ENCODE measurements at places on chromosomes 5 and 9.

GRCh38 chr5:19247302-19247701 is 740.7 kb downstream of the CDH18 start:
- DNase-seq: no peak

DNA sequence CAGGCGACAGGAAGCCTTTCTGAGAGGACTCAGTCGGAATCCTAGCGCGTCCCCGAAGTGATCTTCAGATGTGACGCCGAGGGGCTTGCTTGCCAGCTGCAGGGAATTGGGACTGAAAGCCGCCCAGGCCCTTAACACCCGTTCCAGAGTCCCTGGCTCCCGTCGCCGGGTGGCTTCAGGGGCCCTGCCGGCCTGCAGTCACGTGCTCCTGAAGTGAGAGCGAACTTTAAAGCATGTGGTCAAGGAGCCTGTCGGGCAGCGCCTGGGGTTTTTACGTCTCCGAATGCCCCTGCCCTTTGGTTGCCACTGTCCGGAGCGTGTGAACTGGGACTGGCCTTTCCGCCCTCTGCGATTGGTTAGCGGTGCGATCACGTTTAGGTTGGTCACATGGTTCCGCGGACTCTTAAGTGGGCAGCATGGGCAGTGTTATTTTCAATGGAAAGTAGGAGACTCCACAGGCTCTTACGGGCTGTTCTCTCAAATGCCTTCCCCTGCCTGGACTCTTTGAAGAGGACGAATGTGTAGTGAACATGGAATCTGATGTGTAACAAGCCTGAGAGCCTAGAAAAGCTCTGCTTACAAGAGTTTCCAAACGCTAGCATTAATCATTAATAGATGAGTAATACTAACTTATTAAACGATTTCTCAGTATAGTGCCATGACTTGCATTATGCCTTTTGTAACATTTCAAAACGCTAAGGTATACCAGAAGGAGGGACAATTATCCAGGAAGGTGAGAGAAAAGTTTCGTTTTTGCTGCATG is 1.9 kb downstream of the VLDLR start:
- DNase-seq: peak; percentile 47

- no peak for DNase-seq
Observed at GRCh38 chr9:33175649-33176325, 8.7 kb upstream of the B4GALT1 start.

DNA sequence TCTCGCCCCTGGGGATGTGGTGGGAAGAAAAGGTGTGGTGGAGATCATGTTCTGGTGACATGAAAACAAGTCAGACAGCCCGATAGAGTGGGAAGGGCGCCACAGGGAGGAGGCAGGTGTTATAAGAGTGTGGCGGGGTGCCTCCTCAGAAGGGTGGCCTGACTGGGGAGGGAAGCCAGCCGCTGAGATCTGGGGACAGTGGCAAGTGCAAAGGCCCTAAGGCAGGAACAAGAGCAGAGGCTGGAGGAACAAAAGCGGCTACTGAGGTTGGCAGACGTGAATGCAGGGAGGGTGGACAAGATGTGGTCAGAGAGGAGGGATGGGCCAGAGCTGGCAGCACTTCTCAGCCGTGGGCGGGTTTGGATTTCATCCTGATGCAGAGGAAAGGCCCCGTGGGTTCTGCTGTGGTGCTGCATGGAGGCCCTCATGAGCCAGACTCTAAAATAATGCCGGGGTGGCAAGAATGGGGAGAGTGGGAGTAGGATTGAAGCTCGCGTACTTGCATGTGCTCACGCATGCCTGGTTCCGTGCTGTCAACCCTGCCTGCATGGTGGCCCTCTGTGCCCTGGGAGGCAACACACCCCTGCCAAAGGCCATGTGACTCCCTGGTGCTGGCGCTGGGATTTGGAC is 89.2 kb downstream of the MVB12B start:
- peak; percentile 67 for DNase-seq

- no peak for DNase-seq
Observed at GRCh38 chr9:91858213-91859030, 91.6 kb downstream of the ROR2 start.

DNA sequence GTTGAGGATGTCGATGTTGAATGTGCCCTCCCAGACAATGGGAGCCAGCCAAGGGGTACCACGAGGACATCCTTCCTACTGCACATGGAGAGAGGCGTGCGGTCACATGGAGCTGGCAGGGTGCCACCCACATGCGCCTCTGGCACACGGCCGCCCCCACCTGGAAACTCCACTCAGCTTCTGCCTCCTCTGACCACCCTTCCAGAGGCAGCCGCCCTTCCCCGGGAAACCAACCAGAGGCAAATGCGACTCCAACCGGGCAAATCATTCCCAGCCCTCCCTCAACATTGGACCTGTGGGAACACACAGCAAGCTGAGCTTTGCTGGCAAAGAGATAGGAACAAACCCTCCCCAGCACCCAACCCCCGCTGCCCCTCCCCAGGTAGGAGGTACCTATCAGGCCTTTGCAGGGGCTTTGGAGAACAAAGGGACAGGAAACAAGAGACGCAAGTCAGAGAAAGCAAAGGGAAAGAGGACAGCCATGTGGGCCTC is 17.5 kb downstream of the ABO start:
- DNase-seq: no peak

- no peak for DNase-seq
Observed at GRCh38 chr5:83827111-83827557, 106.5 kb upstream of the HAPLN1 start.

- no peak for DNase-seq
Observed at GRCh38 chr5:175452166-175452565, 8.2 kb upstream of the DRD1 start.

- DNase-seq: no peak
Observed at GRCh38 chr5:56012281-56012963, 17.7 kb upstream of the IL6ST start.

DNA sequence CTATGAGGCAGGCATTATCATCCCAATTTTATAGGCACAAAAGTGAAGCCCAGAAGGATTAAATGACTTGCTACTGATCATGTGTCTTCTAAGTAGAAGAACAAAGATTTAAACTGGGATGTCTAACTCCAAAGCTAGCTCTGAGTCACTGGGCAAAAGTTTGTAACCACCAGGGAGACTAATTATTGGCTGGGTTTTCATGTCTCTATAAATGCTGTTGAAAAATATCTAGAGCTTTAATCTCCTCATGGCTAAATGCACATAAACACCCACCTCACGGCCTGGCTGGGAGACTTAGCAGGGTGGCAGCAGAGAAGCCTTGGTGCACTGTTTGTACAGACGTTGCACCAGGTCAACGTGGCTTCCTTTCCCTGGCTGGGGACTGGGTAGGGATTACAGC is 144.6 kb downstream of the MELK start:
- no peak for DNase-seq

DNA sequence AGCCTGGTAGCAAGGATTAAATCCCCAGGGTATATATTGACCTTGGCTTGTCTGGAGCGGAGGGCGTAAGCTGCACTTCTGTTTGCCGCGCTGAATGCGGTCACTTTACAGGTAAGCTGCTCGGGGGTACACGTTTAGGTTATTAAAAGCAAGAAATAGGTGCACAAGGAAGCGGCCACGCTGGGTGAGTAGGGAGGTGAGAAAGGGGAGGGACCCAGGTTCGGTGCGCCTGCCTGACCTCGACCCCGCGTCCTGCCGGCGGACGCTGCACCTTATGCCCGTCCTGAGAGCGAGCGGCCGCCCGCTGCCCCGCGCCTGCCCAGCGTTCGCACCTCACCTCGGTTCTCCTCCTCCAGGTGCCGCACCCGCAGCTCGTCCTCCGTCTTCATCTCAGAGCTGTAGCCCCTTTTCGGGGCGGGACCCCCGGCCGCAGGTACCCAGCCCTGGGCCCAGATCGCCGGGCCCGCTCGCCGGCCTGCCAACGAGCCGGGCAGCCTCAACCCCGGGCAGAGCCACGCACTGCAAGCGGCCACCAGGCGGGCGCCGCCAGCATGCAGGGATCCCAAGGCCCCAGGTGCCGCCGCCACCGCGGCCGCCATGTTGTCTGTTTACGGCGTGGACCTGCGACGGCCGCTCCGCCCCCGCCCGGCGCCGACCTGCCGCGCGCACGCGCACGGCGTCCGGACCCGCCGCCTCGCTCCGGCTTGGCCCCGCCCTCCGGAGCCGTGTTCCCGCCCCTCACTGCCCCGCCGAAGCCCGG is at the start of gene AUH:
Gene AUH (minus strand): TSS at position 628 of the 760 bp plus-strand sequence. CDS start 29 bp downstream, at position 599.
- DNase-seq: peak; percentile 75

- DNase-seq: no peak
Observed at GRCh38 chr5:68343421-68343826, 127.9 kb downstream of the PIK3R1 start.

GRCh38 chr5:173953528-173954090 is 35.4 kb upstream of the C5orf47 start:
- DNase-seq: no peak

DNA sequence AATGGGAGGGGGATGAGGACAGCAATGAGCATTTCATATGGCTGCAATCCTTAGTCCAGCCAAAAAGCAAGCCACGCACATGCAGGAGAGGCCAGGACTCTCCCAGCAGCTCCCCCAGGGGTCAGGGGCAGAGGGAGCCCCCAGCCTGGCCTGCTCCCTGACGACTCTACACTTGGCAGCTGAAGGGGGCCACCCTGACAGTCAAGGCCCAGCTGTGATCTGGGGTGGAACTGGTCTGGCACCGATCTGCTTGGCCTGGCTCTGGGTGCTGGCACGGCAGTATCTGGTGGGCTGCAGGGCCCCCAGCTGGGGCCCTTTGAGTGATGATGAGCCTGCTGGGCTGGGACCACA is 118.1 kb downstream of the ADAMTS2 start:
- DNase-seq: no peak

DNA sequence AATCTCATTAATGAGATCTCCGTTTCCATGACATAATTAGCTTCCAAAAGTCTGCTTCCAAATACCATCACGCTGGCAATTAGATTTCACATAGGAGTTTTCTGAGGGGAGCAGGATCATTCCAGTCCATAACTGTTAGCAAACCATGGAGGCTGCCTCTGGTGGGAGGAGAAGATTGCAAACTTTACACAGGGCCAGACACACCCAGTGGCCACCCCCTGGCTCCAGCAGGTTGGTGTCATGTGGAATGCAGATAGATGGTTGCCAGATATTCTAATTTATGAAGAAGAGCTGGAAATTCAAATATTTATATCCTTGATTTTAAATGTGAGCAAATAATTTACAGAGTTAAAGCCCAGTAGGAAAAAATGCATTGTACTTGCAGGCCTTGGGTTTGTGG is 164.2 kb downstream of the ICE1 start:
- no peak for DNase-seq

DNA sequence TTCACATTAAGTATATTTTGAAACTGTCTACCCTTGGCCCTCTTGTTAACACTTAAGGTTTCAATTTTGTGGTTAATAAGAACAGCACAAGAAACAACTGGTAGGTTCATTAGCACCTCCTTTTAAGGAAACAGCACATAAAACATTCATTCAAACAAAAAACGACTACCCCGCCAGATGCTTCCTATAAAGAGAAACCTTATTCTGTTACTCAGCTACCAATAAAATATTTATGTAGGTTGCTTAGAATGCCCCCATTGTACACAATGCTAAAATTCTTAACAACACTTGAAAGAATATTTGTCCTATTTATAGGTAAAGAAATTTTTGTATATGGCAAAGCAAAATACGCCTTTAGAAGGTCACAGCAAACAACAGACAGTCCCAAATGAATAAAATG is 23.2 kb downstream of the CDK5RAP2 start:
- DNase-seq: no peak

DNA sequence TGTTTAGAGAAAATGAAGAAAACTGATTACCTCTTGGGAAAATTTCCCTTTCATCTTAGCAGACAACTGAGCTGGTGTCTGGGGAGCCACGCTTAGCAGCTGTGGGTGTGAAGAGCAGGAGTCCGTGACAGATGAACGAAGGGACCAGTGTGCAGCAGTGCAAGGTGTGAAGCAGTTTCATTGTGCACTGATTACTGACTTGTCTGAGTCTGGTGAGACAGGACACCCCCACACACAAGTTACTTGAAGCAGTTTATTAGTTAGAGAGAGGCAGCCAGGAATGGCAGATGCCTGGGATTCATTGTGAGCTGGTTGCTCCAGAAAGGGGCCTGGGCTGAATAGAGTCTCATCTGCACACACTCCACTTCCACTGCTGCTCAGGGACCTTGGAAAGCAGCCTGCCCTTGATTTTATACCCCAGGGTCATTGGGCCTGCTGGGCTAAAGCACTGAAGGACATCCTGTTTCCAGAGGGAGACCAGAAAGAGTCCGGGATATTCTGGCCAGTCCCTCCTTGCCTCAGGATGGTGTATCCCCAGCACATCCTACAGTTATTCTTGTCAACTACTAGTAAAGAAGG is 47.4 kb downstream of the FBXL7 start:
- no peak for DNase-seq

GRCh38 chr9:89866701-89867100 is 261.9 kb downstream of the GADD45G start:
- DNase-seq: no peak

DNA sequence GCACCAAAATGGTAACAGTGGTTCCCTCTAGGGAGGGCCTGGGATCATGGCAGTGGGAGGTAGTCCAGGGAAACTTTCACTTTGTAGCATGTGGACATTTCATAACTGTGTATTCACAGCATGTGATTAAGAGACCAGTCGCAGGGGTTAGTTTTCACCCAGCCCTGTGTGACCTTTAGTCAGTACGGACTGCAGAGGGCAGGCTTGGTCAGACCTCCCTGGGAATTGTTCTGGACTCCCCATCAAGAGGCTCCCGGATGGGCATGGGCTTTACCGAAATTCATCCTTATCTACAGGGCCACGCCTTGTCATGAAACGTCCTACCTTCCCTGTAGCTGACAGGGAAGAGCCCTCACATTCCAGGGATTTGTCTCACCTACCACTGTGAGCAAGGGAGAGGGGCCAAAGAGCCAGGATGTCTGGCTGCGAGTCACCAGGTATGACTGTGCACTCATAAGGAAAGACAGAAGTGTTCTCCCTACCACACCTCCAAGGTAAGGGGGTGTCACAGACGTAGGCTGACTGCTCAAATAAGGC is 19.9 kb downstream of the GPX3 start:
- no peak for DNase-seq

DNA sequence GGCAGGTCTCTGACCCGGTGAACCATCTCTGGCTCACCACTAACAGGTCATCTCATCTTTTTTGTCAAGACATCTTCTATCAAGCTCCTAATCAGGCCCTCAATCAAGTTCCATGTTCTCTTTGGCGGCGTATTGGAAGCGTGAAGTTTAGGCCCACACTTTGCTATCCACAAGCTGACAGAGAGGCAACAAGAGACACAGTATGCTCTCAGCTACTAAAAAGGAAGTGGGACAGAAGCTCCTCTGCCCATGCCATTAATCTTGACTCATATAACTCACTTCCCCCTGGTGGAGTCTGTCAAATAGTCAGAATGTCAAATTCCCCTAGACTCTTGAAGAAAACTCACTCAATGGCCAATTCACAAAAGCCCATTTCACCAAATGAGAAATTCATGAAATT is 77.6 kb upstream of the TMC1 start:
- no peak for DNase-seq

GRCh38 chr5:142926549-142926948 is 156.4 kb downstream of the ARHGAP26 start:
- DNase-seq: no peak
